Breast epithelium (tissue), 4 donors: ENCODE measurements at places on chromosomes 4 and X. TPM values are rescaled to one million over a fixed set of nuclear protein-coding genes. Genes with fewer than 3 reads are reported as not detected.

RHOXF2 gene
- total RNA-seq: not detected

SYP gene
- total RNA-seq: 1.0 TPM

POU3F4 gene
- not detected for total RNA-seq

FSTL5 gene
- not detected for total RNA-seq

CCNI gene
- 346 TPM for total RNA-seq
